ENCODE measurements at places on chromosomes 1 and 21. TPM values are rescaled to one million over a fixed set of nuclear protein-coding genes. Genes with fewer than 3 reads are reported as not detected.

The PEAR1 gene
- 1.0 TPM for total RNA-seq

The CLCA1 gene
- not detected for total RNA-seq

The NHLH1 gene
- 0.11 TPM for total RNA-seq

The CD1E gene
- not detected for total RNA-seq

The SELP gene
- not detected for total RNA-seq

The IFNLR1 gene
- total RNA-seq: not detected

- no peak for DNase-seq
Measured at GRCh38 chr21:36035381-36035791, 24.9 kb downstream of the SETD4 start.

- DNase-seq: no peak
Measured at GRCh38 chr1:41464885-41465284, 19.6 kb downstream of the EDN2 start.

DNA sequence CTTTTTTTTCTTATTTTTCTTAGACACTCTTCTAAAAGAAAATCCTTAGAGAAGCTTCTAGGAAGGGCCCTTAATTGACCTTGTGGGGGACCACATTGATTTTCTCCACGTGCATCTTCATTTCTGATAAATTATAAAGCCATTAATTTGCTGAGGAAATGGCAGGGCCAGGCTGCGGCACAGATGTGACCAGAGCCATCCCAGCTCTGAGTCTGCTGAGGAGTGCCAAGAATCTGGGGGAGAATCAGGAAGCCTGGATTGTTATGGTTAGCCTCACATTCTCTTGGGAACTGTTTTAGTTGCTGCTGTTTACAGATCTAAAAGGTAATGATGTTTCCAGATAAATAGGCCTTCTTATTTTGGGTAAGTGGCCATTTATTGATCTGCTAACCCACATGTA is 16.2 kb downstream of the PROX1 start:
- DNase-seq: no peak

DNA sequence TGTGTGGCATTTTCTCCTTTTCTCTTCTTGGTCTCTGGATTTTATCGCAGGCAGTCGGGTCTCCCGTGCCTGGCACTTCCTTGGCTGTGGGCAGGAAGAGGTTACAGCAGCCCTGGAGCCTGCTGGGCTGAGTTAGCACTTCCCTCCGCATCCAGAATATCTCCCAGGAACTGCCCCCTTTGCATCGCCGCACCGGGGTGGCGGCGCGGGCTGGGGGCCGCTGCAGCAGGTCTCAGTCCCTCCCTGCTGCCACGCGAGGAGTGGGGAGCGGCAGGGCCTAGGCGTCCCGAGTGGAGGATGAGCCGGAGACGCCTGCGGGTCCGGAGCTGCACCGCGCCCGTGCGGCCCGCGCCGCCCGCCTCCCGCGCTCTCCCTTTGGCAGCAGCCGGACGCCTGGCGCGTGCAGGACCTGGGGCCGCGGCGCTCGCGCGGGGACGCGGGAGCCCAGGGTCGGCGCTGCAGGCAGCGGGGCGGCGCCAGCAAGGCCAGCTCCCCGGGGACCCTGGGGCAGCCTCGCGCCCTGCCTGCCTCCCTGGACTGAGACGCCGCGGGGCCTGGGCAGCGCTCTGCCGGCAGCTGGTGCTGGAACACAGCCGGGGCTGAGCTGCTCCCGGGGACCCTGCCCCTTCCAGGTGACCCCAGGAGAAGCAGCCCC is 192.8 kb downstream of the PRDM2 start:
- no peak for DNase-seq

GRCh38 chr21:29018540-29018939 is 609 bp downstream of the RWDD2B start:
- peak; percentile 24 for DNase-seq

- no peak for DNase-seq
Measured at GRCh38 chr1:202809597-202810159, 1.1 kb upstream of the PCAT6 start.

DNA sequence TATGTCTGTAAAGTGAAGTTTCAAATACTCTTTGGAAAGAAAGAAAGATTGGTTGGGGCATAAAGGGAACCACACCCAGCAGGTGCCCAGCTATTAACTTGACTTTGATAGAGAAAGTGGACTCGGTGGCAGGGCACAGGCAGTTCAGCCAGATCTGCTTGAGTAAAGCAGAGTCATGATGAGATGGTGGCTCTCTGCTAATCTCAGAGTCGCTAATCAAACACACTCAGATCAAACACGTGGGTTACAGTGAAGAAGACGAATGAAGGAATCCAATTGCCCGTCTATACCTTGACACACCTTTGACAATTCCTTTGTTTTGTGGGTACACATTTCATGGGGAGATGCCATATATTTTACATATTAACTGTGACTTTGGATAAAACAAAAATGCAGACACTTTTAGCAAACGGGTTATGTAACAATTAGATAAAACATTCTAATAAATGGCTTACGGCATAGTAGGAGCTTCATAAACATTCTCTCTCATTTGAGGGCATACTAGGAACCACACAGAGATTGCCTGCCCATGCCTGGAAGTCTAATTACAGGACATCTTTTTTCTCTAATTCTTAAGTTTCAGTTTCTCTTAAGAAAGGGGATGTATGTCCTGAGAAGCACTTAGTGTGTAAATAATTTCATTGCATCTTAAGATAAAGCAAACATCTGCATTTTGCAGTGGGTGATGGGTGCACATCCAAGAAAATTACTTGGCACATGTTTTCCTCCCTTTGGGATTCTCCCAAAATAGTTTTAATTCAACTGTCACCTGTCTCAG is 7.2 kb downstream of the CBR1 start:
- no peak for DNase-seq

Data from SJSA1 (cell line).